ENCODE measurements at places on chromosomes 5 and 9.
A peak's percentile ranks its signal among the peaks of the same experiment; 100 is the strongest.

DNA sequence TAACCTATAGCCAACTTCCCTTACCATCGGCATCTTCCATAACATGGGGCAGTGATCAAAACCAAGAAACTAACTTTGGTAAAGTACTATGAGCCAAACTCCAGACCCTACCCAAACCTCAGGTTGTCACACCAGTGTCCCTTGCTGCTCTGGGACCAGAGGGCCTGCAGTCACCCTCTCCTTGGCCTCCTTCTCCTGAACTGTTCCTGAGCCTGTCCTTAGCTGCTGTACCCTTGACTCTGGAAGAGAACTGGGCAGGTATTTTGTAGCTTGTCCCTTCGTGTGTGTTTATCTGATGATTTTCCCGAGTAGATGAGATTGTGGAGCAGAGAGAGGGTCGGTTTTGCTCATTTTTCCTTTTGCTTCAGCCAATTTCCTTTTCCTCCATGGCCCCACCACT lies 240.4 kb downstream of the SYK start:
- H3K27ac ChIP-seq: no peak overlapping the region
- peaks cover 12% of the 10 kb centered on the region for H3K4me1 ChIP-seq
- DNase-seq: no peak
- no peaks in the 10 kb centered on the region for H3K36me3 ChIP-seq

DNA sequence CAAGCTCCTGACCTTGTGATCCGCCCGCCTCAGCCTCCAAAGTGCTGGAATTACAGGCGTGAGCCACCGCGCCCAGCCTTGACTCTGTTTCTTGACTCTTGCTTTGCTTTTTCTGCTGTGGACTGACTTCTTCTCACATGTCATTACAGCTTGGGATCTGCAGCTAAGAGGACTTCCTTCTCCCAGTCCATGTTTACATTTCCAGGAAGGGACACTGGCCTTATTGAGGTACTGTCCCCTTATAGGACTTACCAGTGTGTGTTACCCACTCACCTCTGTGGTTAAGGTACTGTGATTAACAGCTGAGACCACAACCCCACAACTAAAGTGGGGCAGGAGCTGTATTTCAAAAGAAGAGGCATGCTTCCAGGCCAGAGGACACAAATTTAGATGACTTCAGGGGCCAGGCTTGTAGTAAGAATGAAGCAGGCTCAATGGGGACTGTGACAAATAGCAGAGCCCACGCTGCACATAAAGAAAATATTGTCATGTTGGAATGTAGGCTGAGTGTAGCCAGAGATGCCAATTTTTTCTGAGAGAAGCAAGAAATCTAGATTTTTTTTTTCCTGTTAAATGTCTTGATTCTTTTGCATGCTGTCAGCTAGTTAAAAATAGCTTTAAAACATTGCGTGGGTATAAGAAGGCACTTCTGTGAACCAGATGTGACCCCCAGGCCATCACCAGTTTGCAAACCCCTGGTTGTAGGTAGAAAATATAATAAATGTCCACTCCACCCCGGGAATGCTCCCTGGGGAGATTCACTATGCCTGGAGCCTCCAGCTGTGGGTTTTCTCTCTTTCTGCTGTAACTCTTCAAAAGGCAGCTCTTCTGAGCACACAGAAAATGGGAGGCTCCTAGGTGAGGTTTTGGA lies 75.0 kb downstream of the PTPDC1 start:
- H3K27me3 ChIP-seq: no peaks in the 10 kb centered on the region
- no peak overlapping the region for H3K4me3 ChIP-seq
- no peak overlapping the region for H3K27ac ChIP-seq
- no peak for DNase-seq
- 0 out of 2 replicates have a peak, but pooled peaks cover 2% of the 10 kb centered on the region for H3K4me1 ChIP-seq
- no peaks in the 10 kb centered on the region for H3K36me3 ChIP-seq

- H3K36me3 ChIP-seq: no peaks in the 10 kb centered on the region
- H3K4me3 ChIP-seq: no peak overlapping the region
- no peak overlapping the region for H3K27ac ChIP-seq
- no peak for DNase-seq
- H3K4me1 ChIP-seq: no peaks in the 10 kb centered on the region
- no peaks in the 10 kb centered on the region for H3K27me3 ChIP-seq
Measured at GRCh38 chr5:93395971-93396379, 185.0 kb downstream of the NR2F1-AS1 start.

- H3K36me3 ChIP-seq: no peaks in the 10 kb centered on the region
- H3K4me3 ChIP-seq: peak overlapping the region; percentile 97
- no peaks in the 10 kb centered on the region for H3K27me3 ChIP-seq
- H3K27ac ChIP-seq: peak overlapping the region; percentile 86
- DNase-seq: peak; percentile 77
Measured at GRCh38 chr9:95505717-95506427, 10.9 kb downstream of the PTCH1 start.

- H3K4me1 ChIP-seq: peaks cover 10% of the 10 kb centered on the region
- no peaks in the 10 kb centered on the region for H3K36me3 ChIP-seq
- no peak overlapping the region for H3K4me3 ChIP-seq
Measured at GRCh38 chr9:20373263-20373662, 249.0 kb downstream of the MLLT3 start.

- H3K27ac ChIP-seq: no peak overlapping the region
- no peak for DNase-seq
- no peaks in the 10 kb centered on the region for H3K27me3 ChIP-seq
- H3K36me3 ChIP-seq: no peaks in the 10 kb centered on the region
Measured at GRCh38 chr5:42751044-42751443, 5.6 kb upstream of the CCDC152 start.

DNA sequence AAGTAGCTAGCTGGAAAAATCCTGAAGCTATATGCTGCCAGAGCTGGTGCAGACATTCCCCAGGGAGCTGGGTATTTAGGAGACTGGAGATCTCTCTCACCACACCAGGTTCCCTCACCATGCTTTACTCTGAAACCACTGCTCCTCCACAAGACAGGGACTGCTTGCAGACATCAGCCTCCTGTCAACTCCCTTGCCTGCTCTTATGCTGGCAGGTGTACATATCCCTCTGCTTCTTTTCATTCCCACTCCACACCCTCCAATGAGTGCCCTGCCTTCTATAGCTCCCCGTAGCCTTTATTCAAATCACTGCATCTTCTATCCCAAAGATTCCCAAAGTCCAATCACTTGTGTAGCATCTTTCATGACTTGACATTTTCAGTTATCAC lies 380.7 kb downstream of the NFIB start:
- H3K36me3 ChIP-seq: no peaks in the 10 kb centered on the region
- no peak overlapping the region for H3K4me3 ChIP-seq
- no peak overlapping the region for H3K27ac ChIP-seq
- no peaks in the 10 kb centered on the region for H3K27me3 ChIP-seq
- no peaks in the 10 kb centered on the region for H3K4me1 ChIP-seq

- DNase-seq: no peak
- no peaks in the 10 kb centered on the region for H3K4me1 ChIP-seq
- no peaks in the 10 kb centered on the region for H3K27me3 ChIP-seq
- no peak overlapping the region for H3K4me3 ChIP-seq
Measured at GRCh38 chr5:126852091-126852571, 75.2 kb downstream of the LMNB1 start.

DNA sequence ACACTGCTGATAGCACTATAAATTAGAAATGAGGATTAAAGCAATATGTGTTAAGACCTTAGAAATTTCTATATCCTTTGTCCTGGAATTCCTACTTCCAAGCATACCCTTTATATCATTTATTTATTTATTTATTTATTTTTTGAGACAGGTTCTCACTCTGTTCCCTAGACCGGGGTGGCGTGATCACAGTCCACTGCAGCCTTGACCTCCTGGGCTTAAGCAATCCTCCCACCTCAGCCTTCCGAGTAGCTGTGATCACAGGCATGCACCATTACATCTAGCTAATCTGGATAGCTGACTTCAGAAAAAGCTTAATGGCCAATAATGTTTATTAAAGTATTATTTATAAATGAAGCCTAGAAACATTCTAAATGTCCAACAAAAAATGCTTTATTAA lies 27.3 kb downstream of the ACO1 start:
- DNase-seq: no peak
- no peaks in the 10 kb centered on the region for H3K4me1 ChIP-seq
- no peaks in the 10 kb centered on the region for H3K27me3 ChIP-seq
- H3K4me3 ChIP-seq: no peak overlapping the region
- H3K27ac ChIP-seq: no peak overlapping the region

GRCh38 chr9:72809586-72809985 lies 143.3 kb downstream of the ALDH1A1 start:
- no peaks in the 10 kb centered on the region for H3K27me3 ChIP-seq
- H3K36me3 ChIP-seq: no peaks in the 10 kb centered on the region
- H3K27ac ChIP-seq: no peak overlapping the region
- H3K4me1 ChIP-seq: no peaks in the 10 kb centered on the region
- no peak overlapping the region for H3K4me3 ChIP-seq

- no peak overlapping the region for H3K27ac ChIP-seq
- no peak for DNase-seq
- no peaks in the 10 kb centered on the region for H3K4me1 ChIP-seq
- H3K36me3 ChIP-seq: no peaks in the 10 kb centered on the region
- no peaks in the 10 kb centered on the region for H3K27me3 ChIP-seq
- no peak overlapping the region for H3K4me3 ChIP-seq
Measured at GRCh38 chr9:130741831-130742449, 48.4 kb downstream of the EXOSC2 start.

DNA sequence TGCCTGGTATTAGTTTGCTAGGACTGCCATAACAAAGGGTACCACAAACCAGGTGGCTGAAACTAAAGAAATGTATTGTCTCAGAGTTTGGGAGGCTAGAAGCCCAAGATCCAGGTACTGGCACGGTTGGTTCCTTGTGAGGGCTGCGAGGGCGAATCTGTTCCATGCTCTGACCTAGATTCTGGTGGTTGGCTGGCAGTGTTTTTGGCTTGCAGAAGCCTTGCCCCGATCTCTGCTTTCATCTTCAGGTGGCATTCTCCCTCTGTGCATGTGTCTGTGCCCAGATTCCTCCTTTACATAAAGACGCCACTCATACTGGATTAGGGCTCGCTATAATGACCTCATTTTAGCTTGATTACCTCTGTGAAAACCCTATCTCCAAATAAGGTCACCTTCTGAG lies 36.7 kb downstream of the RAI14 start:
- H3K27ac ChIP-seq: no peak overlapping the region
- no peaks in the 10 kb centered on the region for H3K4me1 ChIP-seq
- H3K4me3 ChIP-seq: no peak overlapping the region
- H3K36me3 ChIP-seq: no peaks in the 10 kb centered on the region
- H3K27me3 ChIP-seq: no peaks in the 10 kb centered on the region

GRCh38 chr9:9563817-9564216 lies 1049.0 kb downstream of the PTPRD start:
- no peaks in the 10 kb centered on the region for H3K36me3 ChIP-seq
- H3K27ac ChIP-seq: no peak overlapping the region
- no peak for DNase-seq
- no peak overlapping the region for H3K4me3 ChIP-seq
- H3K27me3 ChIP-seq: no peaks in the 10 kb centered on the region
